ENCODE measurements at places on chromosomes 5 and 9.

DNA sequence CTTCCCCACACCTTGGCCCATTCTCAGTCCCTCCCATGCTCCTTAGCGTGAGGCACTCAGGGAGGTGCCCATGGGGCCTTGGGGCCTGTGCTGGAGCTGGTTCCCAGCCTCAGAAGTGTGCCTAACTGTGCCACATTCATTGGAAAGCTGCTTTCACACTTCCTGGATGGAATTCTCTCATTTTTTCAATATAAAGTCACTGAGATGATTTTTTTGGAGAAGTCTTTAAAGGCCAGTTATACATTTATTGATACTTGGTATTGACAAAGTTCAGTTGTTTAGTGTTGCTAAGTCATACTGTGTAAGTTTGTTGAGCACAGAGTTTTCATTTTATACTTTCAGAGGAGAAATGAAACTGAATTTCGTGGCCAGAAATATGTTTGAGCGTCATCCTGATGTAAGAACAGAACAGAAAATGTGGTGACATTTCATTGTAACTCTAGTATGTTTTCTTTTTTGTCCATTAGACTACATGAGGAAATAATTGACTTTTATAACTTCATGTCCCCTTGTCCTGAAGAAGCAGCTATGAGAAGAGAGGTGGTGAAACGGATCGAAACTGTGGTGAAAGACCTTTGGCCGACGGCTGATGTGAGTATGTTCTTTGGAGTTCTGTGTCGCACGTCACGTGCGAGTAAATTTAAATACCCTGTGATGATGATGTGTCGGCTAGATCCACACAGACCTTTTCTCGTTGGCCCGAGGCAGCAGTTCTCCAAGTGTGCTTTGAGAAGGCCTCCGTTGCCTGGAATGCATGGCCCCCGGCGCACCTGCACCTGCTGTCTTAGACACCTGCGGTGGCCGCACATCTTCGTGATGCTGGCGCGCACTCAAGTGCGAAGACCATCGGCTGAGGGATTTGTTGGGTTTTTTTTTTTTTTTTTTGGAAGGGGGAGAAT lies 24.1 kb downstream of the TENT4A start:
- DNase-seq, result no peak

GRCh38 chr9:123620239-123620638 lies 264.2 kb downstream of the CRB2 start:
- no peak for DNase-seq

DNA sequence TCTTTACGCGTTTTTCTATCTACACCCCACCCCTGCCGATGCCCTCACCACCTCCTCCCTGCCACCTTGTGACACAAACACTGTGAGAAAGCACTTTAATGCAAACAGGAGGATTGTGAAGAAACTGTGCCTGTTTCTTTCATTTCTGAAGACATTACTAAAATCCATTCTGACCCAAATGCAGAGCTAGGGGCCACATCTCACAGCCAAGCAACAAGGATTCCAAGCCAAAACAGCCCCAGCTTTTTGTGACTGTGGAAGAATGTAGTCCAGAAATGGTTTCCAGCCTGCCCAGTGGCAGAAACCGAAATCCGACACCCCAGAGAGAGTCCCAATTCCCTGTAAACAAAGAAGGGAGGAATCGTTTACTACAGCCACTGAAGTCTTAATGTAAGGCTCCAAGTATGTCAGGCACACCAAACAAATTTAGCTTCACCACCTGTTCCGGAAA lies 190.9 kb downstream of the TTC39B start:
- no peak for DNase-seq

DNA sequence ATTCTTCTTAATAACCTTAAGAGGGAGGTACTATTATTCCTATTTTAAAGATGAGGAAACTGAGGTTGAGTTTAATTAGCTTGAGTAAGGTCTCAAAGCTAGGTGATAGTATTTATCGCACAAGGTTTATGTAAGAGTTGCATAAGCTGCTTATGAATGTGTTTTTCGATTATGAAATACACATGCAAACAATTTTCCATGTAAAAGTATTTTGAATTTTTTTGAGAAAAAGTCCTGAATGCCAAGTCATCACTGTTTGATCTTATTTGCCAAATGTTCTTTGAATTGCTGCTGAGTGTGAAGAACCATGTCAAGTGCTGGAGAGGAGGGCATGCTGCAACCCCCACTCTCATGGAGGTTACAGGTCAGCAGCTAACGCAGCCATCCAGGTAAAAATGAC lies 174.4 kb downstream of the CARTPT start:
- no peak for DNase-seq

DNA sequence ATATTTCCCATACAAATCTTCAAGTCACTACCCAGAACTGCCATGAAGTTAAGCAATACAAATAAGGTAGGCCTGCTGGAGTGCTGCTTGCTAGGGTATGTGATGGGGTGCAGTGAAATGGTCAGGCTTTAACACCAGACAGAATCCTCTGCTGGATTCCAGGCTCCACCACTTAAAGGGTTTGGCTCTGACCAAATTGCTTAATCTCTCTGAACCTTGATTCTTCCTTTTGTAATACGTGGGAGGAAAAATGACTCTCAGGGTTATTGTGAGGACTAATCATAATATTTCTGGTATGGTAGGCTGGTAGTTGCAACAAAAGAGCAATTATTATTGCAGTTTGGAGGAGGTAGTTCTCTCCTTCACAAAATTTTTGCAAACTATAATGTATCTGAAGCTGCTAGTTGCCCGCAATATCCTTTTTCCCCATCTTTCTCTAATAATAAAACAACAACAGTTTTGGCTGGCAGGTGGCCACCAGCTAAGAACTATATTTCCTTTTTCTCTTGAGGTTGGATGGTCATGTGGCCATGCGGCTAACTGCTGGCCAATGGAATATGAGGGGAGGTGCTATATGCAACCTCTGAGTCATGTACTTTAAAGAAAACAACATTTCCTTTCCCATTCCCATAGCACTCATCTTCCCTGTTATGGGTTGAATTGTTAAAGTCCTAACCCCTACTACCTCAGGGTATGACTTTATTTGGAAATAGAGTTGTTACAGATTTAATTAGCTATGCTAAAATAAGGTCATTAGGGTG lies 44.1 kb downstream of the CCL28 start:
- DNase-seq, result no peak

- DNase-seq, result no peak
Measured at GRCh38 chr9:135514342-135515082, 6.7 kb upstream of the LCN1 start.

DNA sequence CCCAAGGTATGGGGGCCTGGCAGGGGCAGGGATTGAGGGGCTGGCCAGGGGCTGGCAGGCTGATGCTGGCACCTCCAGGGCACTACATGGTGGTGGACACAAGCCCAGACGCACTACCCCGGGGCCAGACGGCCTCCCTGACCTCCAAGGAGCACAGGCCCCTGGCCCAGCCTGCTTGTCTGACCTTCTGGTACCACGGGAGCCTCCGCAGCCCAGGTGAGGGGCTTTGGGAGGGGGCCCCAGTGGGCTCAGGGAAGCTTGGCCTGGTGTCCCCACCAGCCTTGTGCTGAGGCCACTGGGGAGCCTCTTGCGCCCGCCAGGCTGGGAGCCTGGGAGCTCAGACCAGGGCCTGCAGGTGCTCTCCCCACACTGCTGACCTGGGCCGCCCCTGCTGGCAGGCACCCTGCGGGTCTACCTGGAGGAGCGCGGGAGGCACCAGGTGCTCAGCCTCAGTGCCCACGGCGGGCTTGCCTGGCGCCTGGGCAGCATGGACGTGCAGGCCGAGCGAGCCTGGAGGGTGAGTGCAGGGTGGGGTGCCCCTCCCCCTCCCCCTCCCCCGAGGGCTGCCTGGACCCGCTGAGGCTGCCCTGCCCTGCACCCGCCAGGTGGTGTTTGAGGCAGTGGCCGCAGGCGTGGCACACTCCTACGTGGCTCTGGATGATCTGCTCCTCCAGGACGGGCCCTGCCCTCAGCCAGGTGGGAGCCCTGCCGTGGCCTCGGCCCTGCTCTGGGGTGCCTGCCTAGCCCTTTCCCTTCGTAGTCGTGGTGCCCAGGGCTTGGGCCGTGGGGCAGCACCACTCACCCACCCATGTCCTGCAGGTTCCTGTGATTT lies 5.7 kb downstream of the MAMDC4 start:
- DNase-seq, result no peak

GRCh38 chr9:94885854-94886447 lies 159.5 kb downstream of the AOPEP start:
- DNase-seq, result no peak

DNA sequence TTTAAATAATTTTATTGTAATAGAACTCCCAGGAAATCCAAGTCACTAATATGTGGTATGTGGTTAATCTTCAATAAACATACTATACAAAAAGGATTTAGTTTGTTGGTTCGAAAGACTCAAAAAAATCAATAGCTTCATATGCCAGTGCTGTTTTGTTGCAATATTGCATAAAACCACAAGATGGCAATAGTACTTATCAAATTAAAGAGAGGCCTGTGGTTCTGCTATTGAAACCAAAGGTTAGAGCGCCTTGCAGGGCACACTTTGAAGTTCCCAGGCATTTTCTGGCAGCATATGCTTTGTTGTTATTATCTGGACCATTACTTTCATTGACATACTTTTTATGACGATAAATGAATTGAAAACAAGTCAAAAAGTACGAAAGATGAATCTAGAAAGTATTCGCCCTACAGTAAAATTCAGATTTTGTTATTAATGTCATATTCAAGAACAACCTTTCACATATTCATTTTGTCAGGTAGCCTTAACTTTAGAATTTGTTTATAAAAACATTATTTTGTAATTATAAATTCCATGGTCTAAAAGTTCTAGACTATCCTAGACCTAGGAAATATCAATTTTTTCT lies 316.3 kb downstream of the MCTP1 start:
- DNase-seq, result no peak

DNA sequence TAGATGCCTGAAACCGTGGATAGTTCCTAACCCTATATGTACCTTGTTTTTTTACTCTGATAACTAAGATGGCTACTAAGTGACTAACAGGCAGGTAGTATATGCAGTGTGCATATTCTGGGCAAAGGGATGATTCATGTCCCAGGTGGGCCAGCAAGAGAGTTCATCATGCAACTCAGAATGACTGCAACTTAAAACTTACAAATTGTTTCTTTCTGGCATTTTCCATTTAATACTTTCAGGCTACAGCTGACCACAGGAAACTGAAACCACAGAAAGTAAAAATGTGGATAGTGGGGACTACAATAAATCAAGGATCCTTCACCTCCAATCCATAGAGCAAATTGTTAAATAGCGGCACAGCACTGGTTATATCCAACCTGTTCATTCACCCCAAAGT lies 30.7 kb upstream of the VCAN start:
- no peak for DNase-seq

DNA sequence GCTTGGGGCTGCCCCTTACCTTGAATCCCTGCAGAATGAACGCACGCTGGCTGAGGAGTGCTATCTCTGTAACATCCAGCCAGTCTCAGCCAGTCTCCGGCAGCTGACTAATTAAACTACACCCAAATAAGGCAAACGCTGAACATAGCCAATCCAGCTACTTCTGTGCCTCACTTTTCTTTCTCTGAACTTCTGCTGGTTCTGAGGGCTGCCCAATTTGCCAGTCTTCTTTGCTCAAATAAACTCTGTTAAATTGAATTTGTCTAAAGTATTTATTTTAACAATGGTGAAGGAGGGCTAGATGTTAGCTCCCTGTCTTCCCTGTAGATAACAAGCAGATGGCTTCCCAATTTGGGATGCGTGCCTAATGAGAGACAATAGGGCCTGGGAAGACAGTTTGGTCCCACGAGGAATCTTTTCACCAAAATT lies 154.0 kb upstream of the NFIL3 start:
- DNase-seq, result no peak

GRCh38 chr5:124234022-124234769 lies 512.2 kb downstream of the ZNF608 start:
- DNase-seq, result no peak

DNA sequence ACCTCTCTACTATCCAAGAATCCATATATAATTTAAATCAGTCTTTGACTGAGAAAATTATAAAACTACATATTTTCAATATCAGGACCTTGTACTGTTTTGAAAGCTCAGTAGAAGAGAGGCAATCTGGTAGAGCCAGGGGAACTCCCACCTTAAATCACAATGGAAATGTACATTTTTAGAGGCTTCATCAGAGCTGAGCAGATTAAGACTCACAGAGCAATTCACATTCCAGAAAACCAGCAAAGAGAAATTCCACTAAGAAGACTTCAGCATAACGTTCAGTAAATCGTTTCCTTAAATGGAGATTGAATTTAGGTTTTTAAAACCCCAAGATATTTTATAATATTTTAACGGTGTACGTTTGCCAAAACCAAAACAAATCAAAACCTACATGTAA lies 227.8 kb upstream of the TRPM3 start:
- DNase-seq, result no peak

GRCh38 chr5:181160152-181160754 lies 12.9 kb downstream of the OR2V2 start:
- no peak for DNase-seq

DNA sequence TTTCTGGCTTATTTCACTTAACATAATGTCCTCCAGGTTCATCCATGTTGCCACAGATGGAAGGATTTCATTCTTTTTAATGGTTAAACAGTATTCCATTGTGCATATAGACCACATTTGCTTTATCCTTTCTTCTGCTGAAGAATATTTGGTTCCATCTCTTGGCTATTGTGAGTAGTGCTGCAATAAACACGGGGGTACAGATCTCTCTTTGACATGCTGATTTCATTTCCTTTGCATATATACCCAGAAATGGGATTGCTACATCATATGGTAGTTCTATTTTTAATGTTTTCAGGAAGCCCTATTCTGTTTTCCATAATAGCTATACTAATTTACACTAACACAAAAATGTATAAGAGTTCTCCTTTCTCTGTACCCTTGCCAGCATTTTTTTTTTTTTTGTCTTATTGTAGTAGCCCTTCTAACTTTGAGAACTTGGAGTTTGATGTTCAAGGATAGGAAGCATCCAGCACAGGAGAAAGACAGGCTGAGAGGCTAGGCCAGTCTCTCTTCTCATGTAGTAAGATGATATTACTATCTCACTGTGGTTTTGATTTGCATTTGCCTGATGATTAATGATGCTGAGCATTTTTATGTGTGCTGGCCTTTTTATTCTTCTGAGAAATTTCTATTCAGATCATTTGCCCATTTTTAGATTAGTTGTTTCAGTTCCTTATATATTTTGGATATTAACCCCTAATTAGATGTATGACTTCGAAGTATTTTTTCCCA lies 592.2 kb upstream of the ZNF608 start:
- DNase-seq, result no peak

- no peak for DNase-seq
Measured at GRCh38 chr5:149646564-149646963, 65.3 kb downstream of the ARHGEF37 start.

DNA sequence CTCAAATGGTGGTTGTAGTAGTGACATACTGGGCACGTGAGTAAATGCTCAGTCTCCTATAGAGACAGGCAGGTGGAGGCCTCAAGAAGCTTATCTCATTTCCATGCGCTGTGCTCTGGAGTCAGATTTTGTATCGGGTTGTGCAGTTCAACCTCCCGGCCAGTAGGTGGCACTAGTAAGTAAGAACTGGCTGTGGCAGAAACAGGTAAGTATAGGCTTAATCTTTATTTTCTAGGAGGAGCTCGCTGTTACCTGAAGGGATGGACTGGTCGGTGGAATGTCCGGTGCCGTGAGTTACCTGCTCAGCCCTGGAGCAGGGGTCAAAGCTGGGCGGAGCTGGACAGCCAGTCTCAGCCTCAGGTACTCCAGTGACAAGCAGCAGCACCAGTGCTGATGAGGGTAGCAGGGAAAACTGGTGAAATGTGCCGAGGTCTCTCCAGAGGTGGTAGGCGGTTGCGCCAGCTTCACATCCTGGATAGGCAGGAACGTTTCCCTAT lies 880.1 kb upstream of the SEMA6A start:
- no peak for DNase-seq

GRCh38 chr5:170644501-170644900 lies 139.0 kb upstream of the GABRP start:
- no peak for DNase-seq

All from SK-N-MC (cell line).